ENCODE measurements at places on chromosomes 2 and 18. TPM values are rescaled to one million over a fixed set of nuclear protein-coding genes. Genes with fewer than 3 reads are reported as not detected.

The PLGLB1 gene
- 7.4 TPM for total RNA-seq

The CPO gene
- total RNA-seq: not detected

The SPATA3 gene
- total RNA-seq: not detected

The MC2R gene
- not detected for total RNA-seq

The DSG4 gene
- not detected for total RNA-seq

The LIMS1 gene
- total RNA-seq: 20.8 TPM

The LDAH gene
- 19.4 TPM for total RNA-seq

The SERPINB10 gene
- total RNA-seq: 0.46 TPM

All from diencephalon (tissue), 1 donor.